Tongue (tissue), 3 donors: ENCODE measurements at places on chromosomes 13 and 19. TPM values are rescaled to one million over a fixed set of nuclear protein-coding genes. Genes with fewer than 3 reads are reported as not detected.

DNA sequence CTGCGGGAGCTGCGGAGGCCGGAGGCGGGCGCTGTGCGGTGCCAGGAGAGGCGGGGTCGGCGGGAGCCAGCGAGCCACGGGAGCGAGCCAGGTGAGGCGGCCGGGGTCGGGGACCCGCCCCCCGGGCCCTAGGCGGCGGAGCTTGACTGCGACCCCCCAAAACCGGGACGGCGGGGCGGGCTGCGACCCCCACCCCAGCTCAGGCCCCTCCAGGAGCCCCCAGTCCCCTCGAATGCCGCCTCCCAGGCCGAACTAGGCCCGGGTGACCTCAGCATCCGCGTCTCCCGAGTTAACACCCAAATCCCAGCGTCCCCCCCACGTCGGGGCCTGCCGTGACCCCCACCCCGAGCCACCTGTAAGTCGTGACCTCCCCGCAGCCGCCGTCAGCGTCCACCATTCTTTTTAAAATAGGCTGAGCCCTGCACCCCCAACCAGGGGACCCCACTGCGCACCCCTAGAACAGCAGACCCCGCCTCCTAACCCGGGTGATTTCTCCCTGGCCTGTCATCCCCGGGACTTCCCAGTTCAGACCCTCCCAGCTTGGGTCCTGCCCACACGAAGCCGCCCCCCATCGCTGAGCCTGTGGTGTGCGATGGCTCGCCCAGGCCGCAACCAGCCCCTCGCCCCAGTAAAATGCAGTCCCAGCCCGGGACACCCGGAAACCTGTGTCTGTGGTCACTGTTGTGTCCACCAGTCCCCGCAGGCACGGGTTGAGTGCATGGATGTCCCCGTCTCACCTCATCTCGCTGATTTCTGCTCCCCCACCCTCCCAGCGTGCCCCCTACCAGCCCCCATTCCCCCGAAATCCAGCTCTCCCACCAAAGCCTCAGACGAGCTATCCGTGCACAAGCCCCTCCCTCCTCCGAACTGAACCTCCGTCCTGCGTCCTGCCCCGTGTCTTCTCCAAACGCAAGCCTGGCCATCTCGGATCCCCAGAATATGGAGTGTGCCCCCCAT, 551 bp downstream of the FZR1 start:
- DNase-seq = peak; percentile 49

- DNase-seq = no peak
Observed at GRCh38 chr13:113545931-113546516, 38.5 kb upstream of the TFDP1 start.

Gene CARS2
- 77.1 TPM for total RNA-seq

- no peak for DNase-seq
Observed at GRCh38 chr19:41888926-41889325, 5.9 kb downstream of the ARHGEF1 start.

Gene C13orf46
- not detected for total RNA-seq

DNA sequence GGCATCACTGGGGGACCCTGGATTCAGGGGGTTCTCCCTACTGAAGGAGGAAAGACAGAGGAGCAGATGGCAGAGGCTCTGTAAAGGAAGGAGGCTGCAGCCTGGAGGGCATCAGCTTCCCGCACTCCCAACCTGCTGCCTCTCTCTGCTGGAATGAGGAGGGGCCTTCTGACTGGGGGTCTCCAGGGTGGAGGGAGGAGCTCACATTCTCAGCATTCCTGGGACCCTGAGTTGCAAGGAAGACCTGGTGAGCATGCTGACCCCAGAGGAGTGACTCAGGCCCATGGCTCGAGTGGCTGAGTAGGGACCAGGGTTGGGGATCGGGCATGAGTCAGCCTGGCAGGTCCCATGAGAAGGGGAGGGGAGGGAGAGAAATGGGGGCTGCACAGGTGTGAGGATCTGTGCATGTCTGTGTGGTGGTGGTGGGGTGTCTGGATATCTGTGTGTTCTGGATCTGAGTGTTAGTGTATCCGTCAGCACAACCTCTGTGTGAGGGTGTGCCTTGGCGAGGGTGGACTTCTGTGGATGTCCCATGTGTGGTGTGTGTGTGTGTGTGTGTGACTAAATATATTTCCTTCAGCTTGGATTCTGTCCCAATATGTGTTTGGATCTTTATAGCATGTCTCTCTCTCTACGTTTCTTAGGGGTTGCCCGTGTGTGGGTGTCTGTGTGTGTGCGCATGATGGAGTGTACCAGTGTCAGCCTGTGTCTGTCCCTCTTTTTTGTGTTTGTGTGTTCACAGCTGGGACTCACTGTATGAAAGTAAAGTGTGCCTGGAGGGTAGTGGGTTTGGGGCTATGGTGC, 4.6 kb downstream of the AXL start:
- no peak for DNase-seq

Gene LRRC63
- total RNA-seq = not detected

Gene ETV2
- total RNA-seq = not detected

- no peak for DNase-seq
Observed at GRCh38 chr13:43401361-43401760, 378.0 kb downstream of the DNAJC15 start.

DNA sequence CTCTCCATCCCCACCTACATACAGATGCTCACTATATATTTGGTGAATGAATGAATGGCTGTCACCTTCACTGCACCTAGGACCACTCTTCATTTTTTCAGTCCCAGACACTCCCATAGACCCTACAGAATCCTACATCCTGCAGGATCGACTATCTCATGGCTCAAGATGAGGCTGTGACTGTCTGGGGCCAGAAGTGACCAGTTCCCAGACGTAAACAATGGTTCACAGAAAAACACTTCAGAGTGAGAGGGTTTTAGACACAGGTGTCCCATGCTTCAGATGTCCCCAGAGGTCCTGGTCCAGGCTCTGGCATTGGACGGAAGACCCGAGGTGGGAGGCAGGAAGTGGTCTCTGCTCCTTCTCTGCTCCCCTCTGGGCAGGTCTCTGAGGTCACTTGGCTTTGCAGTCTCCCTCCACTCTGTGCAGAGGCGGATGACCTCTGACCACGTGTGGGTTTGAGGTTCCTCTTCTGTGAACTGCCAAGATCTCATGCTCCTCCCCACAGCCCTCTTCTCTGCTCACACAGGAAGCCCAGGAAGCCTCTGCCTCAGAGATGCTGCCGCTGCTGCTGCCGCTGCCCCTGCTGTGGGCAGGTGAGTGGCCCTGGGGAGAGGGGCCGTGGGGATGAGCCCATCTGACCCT, 24.9 kb downstream of the SIGLEC7 start:
- DNase-seq = no peak

Gene MIDN
- total RNA-seq = 26.7 TPM

DNA sequence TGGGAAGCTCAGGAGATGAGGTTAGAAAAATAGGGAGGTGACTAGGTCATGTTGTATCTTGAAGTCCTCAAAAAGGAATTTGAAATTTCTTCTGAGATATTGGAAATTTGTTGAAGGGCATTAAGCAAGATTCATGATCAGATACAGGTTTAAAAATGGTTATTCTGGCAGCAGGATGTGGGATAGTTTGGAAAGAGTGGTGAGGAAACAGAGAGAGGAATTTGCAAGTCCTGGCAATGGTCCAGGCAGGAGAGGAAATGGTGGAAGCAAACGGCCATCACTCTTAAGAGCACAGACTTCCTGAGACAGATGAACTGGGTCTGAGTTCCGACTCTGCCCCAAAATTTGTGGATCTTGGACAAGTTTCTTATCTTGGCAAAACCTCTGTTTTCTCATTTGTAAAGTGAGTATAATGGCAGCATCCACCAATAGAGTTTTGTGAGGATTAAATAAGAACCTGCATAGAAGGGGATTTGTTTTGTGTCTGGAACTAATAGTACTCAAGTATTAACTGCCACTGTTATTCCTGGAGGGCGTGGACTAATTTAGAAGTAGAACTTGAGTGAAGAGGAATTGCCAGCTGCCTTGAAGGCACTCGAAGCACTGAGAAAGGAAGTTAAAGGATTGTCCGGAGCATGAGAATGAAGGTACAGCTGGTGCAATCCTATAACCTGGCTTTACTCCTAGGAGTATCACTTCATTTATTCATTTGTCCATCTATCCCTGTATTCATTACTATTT, 99.6 kb downstream of the CCNA1 start:
- peak; percentile 16 for DNase-seq
